ENCODE measurements at places on chromosomes 12 and 14.

DNA sequence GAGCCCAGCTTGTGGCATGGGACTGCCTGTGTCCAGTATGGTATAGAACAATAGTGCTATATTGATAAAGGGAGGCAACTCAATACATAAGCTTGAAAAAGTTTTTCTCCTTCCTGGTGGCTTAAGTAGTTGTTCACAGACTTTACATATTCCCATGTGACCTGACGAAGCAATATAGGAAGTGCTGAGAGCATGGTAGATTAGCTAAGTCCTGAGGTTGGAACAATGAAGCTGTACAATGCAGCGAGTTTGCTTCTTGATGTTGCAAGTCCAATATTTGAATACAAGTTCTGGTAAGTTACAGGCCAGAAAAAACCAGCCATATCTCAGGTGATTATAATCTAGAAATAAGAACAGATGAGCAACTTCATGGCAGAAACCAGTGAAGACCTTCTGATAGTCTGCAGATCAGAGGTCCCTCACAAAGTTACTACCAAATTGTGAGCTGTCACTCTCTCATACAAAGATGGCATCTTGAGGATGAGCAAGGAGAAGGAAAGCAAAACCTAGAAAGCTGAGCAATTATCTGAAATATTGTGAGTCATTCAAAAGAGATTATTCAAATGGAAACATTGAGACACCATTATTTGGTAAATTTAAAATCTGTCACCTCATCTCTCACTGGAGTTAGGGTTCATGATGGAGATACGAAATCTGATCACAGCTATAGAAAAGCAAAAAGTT lies 72.9 kb upstream of the BTG1 start:
- peaks cover 4% of the 10 kb centered on the region for H3K4me1 ChIP-seq
- H3K4me3 ChIP-seq, result no peak overlapping the region
- DNase-seq, result no peak
- H3K27ac ChIP-seq, result no peak overlapping the region
- no peaks in the 10 kb centered on the region for H3K36me3 ChIP-seq

DNA sequence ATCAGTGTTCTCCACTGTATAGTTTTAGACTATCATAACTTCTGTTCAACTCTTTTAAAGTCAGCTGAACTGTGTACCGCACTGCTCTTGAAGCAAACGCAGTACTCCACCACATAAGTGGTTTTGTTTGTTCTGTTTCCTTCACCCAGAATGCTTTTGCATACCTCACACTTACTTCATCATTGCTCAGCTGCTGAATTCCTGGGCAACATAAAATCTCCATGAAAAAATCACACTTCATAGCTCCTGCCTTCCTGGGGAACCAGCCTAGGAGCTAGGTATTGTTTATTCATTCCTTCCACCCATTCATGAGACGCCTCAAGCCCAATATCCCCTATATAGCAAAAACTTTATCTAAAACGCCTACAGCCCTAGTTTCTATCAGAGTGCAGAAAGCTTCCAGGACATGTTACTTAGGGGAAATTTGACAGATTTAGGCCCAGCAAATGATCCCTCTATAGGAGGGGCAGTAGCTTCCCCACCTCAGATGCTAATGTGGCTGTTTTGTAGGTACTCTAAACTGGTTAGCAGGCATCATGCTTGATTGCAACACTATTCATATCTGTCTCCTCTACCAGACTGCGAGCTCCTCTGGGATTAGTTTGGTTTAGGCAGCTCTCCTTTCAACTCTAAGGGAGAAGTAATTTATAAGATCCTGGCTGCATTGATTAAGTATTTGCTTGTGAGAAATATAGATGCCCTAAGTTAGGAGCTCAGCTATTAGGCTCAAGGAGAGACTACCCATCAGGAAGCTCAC lies 44.5 kb downstream of the LRRC9 start:
- no peak for DNase-seq
- H3K4me1 ChIP-seq, result peaks cover 9% of the 10 kb centered on the region
- H3K27me3 ChIP-seq, result peaks cover 7% of the 10 kb centered on the region
- no peak overlapping the region for H3K4me3 ChIP-seq
- no peak overlapping the region for H3K27ac ChIP-seq

DNA sequence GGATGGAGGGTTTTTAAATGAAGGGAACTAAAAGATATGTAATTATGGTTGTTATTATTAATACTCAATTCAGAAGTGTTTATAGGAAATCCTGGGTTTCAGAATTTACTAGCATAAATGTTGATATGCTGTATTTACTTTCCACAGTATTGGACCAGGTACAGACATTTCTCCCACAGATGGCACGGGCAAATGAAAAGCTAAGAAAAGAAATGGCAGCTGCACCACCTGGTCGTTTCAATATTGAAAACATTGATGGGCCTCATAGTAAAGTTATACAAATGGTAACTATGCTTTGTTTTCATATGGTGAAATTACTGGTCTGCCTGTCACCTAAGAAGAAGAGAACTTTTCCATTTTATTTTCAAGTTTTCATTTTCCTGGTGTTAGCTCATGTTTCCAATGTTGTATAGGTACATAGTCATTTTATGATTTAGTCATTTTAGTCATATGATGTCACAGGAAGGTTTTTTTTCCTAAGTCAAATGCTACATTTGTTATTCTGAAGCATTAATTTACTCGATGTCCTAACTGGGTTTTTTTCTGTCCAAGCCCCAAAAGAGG lies 5.5 kb downstream of the NOPCHAP1 start:
- no peak overlapping the region for H3K4me3 ChIP-seq
- H3K36me3 ChIP-seq, result peaks cover 38% of the 10 kb centered on the region
- peaks cover 16% of the 10 kb centered on the region for H3K4me1 ChIP-seq
- H3K27me3 ChIP-seq, result no peaks in the 10 kb centered on the region

DNA sequence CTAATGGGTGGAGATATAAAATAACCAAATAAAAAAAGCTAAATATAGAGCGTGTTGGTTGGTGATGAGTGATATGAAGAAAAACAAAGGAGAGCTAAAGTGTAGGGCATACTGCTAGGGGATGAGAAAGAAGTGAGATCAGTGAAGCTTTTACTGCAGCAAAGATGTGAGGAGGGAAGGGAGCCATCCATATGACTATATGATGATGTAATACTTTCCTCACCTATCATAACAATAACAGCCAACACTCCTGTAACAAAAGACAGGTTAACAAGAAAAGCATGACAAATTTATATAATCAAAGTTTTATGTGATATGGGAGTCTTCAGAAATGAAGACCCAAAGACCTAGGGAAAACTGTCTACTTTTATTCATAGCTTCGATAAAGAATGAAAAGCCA lies 57.4 kb upstream of the LRFN5 start:
- no peaks in the 10 kb centered on the region for H3K4me1 ChIP-seq
- no peak for DNase-seq
- no peak overlapping the region for H3K27ac ChIP-seq
- no peak overlapping the region for H3K4me3 ChIP-seq
- no peaks in the 10 kb centered on the region for H3K36me3 ChIP-seq

DNA sequence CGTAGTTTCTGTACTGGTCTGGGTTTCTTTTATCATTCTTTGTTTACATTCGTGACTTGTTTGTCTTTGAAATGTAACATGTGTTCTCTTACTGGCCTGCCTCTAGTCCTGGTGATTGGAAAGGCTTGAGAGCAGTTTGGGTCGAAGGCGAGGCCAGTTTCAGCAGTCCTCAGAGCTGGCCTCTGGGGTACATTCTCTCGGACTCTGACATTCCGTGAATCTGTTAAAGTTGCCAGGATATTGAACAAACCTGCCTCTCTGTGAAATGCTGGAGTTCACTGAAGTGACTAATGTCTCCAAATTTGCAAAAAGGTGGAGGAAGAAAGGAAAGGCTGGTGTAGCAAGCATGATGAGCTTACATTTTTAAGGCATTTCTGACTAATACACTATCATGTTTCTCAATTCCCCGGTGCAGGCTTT lies 1.5 kb downstream of the PLEKHA5 start:
- peak overlapping the region; percentile 95 for H3K4me3 ChIP-seq
- DNase-seq, result no peak
- peaks cover 27% of the 10 kb centered on the region for H3K36me3 ChIP-seq

- H3K27me3 ChIP-seq, result peaks cover 10% of the 10 kb centered on the region
- no peak for DNase-seq
- no peaks in the 10 kb centered on the region for H3K36me3 ChIP-seq
Measured at GRCh38 chr12:54680374-54680773, 32.2 kb upstream of the DCD start.

DNA sequence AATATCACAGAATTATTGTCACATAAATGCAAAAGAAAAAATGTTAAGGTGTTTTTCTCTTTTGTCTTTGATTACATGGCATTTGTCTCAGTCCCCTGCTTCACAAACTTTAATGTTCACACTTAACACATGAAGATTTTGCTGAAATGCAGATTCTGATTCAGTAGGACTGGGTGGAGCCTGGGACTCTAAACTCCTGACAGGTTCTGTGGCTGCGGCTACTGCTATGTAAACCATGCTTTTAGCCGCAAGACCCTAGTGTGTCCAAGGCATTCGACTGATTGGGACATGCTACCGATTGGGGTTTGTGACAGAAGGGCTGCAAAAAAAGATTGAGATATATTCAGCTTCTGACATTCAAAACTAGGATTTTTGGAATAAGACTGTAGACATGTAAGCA lies 72.6 kb upstream of the SLC35F4 start:
- no peak for DNase-seq
- H3K27me3 ChIP-seq, result peaks cover 2% of the 10 kb centered on the region
- H3K4me3 ChIP-seq, result no peak overlapping the region

DNA sequence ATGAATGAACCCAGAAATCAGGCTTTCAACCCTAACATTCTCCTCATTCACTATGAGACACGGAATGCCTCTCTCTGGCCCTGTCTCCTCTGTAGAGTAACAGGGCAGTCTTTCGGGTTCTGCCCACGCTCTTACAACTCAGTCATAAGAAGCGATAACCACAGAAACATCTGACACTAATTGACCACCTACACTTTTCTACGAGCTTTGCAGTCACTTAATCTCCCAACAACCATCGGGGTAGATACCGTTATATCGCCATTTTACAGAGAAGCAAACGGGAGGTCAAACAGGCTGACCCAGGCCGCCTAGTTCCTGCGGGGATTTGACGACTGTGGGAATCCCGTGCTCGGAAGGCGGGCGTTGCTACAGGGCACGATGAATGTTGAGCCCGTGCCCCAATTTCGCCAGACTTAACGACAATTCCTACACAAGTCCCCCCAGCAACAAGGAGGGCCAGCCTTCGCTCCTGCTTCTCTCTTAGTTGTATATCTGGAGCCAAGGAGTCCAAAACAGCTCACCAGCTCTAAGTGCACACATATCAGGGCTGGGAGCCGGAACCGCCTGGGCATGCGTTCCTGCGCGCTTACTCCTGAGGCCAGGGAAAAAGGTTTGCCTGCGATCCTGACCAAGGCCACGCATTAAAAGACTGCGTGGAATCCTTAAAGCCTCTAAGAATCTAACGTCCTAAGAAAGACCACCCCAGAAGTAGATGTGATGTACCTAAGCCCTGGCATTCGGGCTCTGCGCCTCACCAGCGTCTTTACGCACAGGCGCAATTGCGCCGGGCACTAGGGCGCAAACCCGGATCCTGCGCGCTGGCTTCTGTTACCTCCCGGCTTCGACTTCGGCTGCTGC lies 38.7 kb upstream of the TBX5 start:
- no peak overlapping the region for H3K27ac ChIP-seq
- peaks cover 90% of the 10 kb centered on the region for H3K27me3 ChIP-seq
- no peaks in the 10 kb centered on the region for H3K36me3 ChIP-seq
- H3K4me1 ChIP-seq, result no peaks in the 10 kb centered on the region
- no peak for DNase-seq

DNA sequence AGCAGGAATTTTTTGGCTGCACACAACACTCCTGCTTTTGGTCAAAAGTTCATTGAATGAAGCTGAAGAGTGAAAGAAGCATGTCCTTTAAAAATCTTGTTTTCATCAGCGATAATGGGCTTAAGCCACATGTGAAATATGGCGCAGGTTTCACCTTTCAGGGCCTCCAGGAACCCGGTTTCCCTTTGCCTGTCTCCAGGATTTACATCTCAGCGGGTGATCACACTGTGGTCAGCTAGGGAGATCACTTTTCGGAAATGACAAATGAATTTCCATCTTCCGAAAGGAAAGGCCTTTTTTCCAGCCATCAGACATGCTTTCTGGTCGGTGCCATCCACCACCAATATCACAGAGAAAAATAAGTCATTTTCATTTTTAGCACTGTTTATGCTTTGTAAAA lies 727.1 kb upstream of the TBX3 start:
- H3K4me3 ChIP-seq, result no peak overlapping the region
- no peak overlapping the region for H3K27ac ChIP-seq
- H3K36me3 ChIP-seq, result no peaks in the 10 kb centered on the region
- no peaks in the 10 kb centered on the region for H3K27me3 ChIP-seq

DNA sequence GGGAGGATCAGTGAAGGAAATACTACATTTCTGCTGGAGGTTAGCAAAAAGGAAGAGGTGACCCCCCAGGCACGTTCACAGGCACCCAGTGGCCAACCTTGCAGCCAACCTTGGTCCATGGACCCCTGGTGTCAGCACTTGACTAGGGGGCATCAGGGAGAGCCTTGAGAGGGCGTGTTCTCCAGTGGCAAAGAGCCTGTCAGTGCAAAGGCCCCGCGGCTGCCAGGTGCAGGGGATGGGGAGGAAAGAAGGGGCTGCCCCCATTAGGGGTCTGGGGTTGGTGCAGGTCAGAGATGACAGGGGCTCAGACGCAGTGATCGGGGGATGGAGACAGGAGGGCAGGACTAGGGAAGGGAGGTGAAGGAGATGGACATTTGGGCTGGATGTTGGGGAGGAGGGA lies 22.7 kb upstream of the ULK1 start:
- no peak overlapping the region for H3K4me3 ChIP-seq
- H3K4me1 ChIP-seq, result peaks cover 20% of the 10 kb centered on the region
- peak overlapping the region; percentile 54 for H3K27ac ChIP-seq
- no peaks in the 10 kb centered on the region for H3K36me3 ChIP-seq

DNA sequence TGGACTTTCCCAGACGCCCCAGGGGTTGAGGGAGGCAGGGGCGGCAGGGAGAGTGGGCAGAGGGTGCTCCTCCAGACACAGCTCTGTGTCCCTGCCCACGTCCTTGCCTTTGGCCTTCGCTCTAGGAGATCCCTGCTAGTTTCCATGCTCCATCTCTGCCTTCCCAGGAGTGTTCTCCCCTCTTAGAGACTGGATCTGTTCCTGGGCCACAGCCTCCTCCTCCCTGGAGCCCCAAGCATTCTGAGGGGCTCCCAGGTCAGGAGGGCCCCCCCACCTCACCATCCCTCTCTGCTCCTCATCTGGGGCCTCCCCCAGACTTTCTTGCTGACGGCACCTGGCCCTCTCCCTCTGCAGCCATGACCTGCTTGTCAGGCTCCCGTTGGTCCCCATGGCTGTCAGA lies 216.0 kb upstream of the FKBP4 start:
- H3K27ac ChIP-seq, result no peak overlapping the region

- peak overlapping the region; percentile 90 for H3K27ac ChIP-seq
- peaks cover 5% of the 10 kb centered on the region for H3K27me3 ChIP-seq
- H3K4me3 ChIP-seq, result no peak overlapping the region
- H3K36me3 ChIP-seq, result no peaks in the 10 kb centered on the region
- peaks cover 31% of the 10 kb centered on the region for H3K4me1 ChIP-seq
Measured at GRCh38 chr14:103136388-103137271, 13.4 kb downstream of the TNFAIP2 start.

DNA sequence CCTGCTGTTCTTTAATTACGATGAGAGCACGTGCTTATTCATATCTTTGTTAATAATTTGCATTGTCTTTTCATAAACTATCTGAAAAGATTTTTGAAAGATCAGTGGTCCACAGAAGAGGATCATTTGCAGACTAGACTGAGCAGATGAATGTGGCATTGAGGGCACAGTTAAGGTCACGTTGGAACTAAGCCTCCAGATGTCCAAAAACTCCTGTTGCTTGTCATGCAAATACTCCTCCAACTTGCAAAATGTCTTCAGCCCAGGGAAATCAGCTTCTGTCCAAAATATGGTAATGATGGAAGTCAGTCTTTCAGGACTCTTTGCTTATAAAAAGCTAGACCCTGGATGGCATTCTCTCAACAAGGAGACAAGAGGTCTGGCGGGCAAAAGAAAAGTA lies 201.6 kb upstream of the TMEM260 start:
- DNase-seq, result no peak
- H3K4me3 ChIP-seq, result no peak overlapping the region
- no peak overlapping the region for H3K27ac ChIP-seq
- H3K36me3 ChIP-seq, result peaks cover 2% of the 10 kb centered on the region
- H3K27me3 ChIP-seq, result peaks cover 9% of the 10 kb centered on the region
